ENCODE measurements at places on chromosomes 2 and 18.

GRCh38 chr18:2716394-2717326 lies 61.1 kb downstream of the SMCHD1 start:
- no peak for DNase-seq

DNA sequence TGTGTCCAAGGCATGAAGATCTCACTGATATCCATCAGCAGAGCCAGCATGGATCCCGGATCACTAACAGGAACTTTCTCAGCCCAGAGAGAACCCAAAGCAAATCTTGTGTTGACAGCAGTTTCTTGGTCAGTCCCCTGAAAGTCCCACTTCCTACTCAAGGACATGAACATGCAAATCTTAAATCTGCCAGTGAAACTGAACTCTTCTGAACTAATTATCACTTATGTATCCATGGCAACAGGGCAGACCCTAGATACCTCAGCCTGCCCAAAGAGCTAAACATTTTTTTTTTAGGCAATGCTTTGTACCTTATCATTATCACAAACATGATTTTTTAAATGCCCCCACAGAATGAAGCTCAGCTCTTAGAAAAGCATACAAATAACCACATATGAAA lies 127.8 kb upstream of the DDX18 start:
- no peak for DNase-seq

DNA sequence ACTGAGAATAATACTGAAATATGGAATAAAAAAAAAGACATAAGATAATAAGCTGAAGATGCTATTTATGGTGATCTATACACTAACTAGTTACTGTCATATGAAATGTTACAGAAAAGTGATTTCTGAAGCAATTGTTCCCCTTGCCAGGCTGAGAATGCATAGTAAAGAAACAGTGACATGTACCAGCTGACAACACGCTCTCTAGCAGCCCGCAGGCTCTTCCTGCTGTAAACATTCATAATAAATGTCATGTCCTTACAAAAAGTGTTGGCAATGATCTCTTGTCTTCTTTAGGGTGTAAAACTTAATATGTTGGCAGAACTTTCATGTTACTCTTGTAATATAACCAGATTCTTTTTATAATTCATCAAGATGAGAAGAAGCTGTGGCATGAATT lies 1171.3 kb downstream of the DSC3 start:
- no peak for DNase-seq

- no peak for DNase-seq
These were observed 756.6 kb downstream of the RNF144A start for GRCh38 chr2:7673853-7674252.

DNA sequence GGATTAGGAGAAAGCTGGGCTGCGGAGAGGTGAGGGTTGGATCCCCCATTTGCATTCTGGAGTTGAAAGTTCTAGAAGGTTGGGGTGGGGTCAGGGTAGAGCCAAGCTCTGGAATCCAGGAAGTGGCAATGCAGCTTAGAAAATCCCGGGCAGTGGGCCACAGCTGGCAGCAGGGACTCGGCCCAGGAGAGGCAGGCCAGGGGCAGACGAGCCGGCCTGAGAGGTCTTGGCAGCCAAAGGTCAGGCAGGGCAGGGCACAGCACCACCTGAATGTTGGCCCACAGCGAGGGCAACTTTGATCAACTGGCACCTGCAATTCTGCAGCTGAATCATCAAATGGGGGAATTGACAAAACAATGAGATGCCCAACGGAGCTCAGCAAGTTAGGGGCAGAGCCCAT lies 139.2 kb downstream of the INHBB start:
- DNase-seq, result no peak

DNA sequence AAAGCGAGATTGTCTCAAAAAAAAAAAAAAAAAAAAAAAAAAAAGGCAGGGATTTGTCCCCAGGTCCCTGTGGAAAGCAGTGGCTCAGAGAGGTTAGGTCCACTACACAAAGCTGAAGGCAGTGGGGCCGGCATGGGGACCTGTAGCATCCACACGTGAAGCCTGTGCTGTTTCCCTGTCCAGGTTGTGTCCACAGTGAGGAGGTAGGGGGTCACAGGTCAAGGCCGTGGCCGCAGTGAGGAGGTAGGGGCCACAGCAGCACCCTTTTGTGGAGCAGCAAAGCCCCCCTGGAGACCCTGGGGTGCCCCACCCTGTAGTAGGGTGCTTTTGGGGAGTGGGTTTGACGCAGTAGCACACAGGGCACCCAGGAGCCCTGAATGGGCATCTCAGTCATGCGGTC lies 14.0 kb downstream of the TMEM177 start:
- no peak for DNase-seq

- peak; percentile 93 for DNase-seq
These were observed 215.3 kb downstream of the RND3 start for GRCh38 chr2:150271952-150272802.

- DNase-seq, result no peak
These were observed 86.2 kb upstream of the HAAO start for GRCh38 chr2:42878581-42878980.

- peak; percentile 17 for DNase-seq
These were observed 30.9 kb downstream of the NOL10 start for GRCh38 chr2:10658914-10659257.
